NCI-H510A (cell line): ENCODE measurements at places on chromosomes 2 and 18.

DNA sequence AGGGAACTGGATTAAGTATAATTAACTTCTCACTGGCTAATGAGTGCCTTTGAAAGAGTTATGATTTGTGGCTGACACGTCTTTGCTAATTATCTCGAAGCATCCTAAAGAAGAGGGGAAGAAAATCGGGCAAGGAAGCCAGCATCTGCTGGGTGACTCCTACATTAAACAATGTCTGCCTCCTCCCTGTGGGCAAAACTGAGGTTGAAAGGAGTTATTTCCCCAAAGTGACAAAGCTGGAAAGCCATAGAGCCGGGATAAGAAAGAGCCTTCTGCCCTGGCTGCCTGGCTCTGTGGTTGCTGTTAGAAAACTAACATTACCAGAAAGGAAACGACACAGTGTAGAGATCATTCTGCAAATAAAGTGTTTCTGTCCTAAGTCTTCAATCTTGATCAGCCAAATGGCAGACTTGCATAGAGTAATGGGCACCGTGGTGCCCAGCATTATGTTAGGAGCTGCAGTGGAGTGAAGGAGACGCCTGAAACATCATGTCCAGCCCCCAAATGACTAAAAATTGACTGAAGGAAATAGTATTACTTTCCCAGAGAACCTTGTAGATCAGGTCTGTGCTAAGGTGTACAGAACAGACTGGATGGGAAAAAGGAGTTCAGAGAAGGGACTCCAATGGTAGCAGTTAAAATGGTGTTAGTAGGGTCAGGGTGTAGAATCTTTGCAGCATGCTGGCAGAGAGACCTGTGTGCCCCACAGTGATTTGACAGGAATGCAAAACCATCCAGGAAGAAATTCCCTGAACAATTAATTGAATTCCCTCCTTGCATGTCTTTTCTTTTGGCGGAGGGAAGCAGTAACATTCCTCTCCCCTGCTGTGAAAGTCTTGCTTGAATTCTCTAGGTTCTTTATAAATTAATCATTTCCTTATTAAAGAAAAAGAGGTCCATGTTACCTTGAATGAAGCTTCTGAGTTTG is 44.4 kb downstream of the ALPK2 start:
- DNase-seq = no peak

GRCh38 chr2:100845141-100845991 is 25.4 kb downstream of the NPAS2 start:
- no peak for DNase-seq

GRCh38 chr2:232900811-232901735 is 31.0 kb downstream of the SNORC start:
- DNase-seq = no peak

- DNase-seq = no peak
Observed at GRCh38 chr18:45363196-45363595, 252.1 kb upstream of the SLC14A2 start.

DNA sequence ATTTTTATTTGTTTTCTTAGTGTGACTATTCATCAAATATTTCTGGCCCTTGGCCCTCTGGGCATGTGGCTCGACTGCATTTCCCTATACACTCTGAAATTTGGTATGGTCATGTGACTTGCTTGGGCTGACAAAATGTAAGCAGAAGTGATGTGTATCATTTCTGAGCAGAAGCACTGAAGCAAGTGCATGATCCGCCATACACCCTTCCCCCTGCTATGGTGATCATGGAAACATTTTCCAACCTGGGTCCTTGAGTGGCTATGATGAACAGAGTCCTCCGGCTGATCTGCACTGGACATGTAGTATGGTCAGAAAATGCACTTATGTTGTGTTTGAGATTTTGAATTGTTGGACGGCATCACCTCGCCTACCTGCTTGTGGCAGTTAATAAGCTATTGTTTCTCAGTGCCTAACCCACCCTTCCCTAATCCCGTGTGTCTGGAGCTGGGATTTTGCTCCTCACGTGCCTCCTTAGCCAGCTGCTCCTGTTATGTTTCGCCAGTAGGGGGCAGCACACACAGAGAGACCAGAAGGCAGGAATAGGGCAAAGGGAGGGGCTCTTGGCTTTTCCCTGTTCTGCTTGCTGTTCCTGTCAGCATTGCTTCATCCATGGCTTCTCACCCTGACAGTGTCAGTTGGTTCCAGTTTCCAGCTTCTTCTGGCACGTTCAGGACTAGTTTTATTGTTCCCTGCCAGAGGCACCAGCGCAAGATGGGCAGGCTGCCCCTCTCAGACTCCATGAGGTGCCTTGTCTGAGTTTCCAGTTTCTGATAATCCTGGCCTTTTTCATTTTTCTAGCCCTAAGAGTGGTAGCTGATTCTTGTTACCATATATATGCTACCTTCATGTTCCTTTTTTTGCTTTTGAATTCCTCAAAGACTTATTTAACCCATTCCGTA is 207.4 kb downstream of the ARL6IP6 start:
- DNase-seq = no peak

GRCh38 chr18:48393776-48394175 is 15.4 kb downstream of the ZBTB7C start:
- DNase-seq = no peak

DNA sequence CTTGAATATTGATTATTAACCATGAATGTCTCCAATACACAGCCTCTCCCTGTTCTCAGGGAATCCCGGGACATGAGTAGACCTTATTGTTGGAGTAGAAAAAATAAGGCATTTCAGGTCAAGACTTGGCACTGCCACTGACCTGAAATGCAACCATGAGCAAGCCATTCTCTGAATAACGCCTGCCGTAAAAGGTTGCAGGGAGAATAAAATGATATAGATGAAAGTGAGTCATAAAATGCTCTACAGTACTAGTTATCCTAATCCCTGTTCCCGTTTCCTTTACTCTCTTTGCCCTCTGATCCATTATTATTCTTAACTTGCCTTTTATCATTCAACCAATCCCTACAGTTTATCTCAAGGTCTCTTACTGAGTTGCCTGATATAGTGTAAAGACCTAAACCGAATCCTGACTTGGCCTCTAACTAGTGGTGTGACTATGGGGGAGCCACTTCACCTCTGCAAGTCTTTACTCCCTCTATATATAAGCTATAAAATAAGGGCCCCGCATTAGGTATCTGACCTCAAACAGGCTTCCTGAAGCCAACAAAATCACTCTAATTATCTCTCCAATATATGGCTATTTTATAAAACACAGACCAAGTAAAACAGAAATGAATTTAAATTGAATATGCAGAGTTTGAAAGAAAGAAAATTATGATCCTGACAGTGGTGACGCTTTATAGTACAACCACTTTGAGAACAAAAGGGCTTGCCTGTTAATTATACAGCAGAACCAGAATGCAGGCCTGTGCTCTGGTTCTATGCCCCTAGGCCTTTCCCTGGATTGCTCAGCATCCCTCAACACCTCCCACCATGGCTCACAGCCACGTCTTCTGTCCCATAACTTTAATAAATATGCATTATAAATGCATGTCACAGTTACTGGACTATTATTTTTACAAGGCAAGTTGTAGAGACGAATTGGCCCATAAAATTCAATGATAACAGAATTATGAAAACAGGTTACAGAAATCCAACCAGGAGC is 183.1 kb downstream of the STK39 start:
- DNase-seq = no peak

DNA sequence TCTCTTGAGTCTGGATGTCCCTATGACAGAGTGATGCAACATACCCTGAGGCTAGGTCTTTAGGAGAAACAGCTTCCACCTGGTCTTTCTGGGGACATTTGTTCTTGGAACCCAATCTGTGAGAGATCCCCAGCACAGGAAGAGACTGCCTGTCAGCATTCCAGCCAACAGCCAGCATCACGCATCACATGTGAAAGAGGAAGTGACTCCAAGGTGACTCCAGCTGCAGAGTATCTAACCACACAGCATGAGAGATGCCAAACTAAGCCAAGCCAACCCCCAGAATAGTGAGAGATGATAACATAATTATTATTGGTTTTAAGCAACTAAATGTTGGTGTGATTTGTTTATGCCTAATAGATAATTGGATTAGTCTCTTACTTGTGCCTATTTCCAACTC is 35.7 kb downstream of the C18orf63 start:
- DNase-seq = no peak

GRCh38 chr2:180985771-180986395 is 5.5 kb downstream of the UBE2E3 start:
- DNase-seq = no peak

DNA sequence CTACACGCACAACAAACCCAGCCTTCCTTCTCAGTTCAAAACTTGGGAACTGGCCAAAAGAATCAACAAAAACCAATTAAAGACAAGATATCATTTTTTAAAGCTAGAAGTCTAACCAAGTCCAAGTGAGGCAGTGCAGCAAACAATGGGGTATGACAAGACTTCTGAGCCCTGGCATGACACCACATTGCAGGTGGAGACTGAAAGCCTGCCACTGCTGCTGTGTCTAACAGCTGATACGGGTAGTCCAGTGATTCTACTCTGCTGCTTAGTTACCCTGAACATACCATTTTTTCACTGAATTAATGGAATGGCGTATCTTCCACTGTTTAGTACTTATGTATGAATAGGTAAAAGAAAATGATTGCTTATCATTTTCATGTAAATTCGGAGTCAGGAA is 47.4 kb upstream of the KIDINS220 start:
- no peak for DNase-seq

DNA sequence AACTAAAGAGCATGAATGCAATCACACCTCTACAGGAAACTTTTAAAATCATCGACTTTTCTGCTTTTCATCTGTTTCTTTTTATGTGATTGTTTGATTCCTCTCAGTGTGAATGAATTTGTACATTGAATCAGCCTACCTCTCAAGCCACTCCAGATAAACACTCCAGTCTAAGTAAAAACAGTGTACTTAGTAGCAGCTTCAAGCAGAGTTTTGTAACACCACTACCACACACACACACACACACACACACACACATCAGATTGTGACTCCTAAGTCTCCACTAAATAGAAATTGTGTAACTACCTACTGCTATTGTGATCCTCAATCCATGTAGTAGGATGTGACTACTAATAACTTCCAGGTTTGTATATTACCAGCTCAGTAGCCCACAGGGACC is 65.3 kb upstream of the EPB41L5 start:
- DNase-seq = no peak

DNA sequence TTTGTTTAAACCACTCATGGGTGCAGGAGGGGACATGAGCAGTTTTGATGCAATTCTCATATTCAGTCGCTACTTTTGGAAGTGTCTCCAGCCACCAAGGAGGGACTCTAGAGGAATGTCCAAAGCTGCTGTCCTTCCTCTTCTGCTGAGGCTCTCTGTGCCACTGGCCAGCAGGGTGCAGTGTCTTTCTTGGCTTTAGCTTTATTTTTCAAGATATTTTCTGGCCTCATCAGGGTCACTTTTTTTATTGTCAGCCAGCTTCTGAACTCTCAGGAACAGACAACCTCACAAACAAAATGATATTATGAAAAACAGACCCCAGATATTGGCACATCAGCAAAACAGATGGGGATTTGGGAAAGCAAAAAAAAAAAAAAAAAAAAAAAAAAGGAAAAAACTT is 289.3 kb upstream of the ZSWIM2 start:
- no peak for DNase-seq

- no peak for DNase-seq
Observed at GRCh38 chr2:240717181-240717641, 25.5 kb downstream of the AQP12A start.

DNA sequence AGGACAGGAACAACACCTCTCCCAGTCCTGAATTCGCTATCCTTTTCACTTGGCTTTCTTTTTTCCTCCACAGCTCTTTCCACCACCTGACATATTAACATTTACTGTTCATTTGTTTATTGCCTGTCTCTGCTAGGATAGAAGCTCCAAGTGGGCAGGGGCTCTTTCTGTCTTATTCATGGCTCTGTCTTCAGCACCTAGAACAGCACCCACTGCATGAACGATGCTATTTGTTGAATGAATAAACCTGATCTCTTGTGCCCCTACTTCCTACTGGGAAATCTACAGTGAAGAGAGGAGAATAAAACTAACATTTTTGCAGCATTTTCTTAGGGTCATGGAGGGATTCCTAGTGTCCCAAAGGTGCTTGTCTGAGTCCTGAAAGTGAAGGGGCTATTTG is 24.4 kb upstream of the GAREM2 start:
- DNase-seq = no peak

GRCh38 chr2:217919204-217919603 is 83.6 kb downstream of the TNS1 start:
- peak; percentile 78 for DNase-seq
